ENCODE measurements at places on chromosomes 11 and 22. TPM values are rescaled to one million over a fixed set of nuclear protein-coding genes. Genes with fewer than 3 reads are reported as not detected.

DNA sequence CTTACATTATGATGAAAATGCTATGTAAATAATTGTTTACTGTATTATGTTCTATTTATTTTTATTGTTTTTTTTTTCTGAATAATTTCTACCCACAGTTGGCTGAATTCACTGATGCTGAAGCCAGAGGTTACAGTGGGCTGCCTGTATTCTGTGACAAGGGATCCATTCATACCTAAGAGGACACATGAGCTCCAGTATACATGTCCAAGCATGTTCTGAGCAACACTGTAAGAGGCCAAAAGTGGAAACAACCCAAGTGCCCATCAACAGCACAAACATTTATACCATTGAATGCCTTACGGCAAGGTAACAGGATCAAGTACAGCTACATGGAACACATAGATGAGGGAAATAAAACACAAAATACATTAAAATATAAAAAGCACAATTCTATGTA is 1.4 kb upstream of the SRSF8 start:
- no peak for DNase-seq

DNA sequence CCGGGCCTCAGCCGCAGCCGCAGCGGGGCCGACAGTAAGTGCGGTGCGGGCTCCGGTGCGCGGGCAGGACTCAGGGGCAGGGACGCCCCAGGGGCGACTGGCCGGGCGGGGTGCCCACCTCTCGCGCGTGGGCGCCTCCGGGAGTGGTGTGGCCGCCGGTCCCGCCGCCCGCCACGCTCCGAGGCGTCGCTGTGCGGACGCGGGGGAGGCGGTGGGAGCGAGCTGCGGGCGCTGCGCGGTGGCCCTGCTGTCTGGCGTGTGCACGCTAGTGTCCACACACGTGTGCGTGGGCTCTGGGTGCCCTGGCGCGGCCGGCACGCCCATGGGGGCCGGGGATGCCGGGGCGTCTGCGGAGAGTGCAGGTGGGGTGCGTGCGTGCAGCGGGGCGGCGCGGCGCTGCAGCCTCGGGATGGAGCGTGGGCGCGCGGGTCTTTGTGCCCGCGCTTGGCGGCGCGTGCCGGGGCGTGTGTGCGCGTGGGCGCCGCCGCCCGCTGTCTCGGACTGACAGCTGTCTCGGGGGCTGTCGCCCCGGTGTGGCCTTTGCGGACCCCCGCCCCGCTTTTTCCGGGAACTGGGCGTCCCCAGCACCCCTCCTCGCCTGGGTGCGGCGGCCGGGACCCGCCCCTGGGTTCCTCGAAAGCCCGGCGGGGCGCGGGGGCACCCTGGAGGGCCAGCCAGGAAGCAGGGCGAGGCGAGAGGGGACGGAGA is 804 bp downstream of the KCNK4 start:
- no peak for DNase-seq

- no peak for DNase-seq
Observed at GRCh38 chr11:126034039-126034932, 28.4 kb downstream of the CDON start.

DNA sequence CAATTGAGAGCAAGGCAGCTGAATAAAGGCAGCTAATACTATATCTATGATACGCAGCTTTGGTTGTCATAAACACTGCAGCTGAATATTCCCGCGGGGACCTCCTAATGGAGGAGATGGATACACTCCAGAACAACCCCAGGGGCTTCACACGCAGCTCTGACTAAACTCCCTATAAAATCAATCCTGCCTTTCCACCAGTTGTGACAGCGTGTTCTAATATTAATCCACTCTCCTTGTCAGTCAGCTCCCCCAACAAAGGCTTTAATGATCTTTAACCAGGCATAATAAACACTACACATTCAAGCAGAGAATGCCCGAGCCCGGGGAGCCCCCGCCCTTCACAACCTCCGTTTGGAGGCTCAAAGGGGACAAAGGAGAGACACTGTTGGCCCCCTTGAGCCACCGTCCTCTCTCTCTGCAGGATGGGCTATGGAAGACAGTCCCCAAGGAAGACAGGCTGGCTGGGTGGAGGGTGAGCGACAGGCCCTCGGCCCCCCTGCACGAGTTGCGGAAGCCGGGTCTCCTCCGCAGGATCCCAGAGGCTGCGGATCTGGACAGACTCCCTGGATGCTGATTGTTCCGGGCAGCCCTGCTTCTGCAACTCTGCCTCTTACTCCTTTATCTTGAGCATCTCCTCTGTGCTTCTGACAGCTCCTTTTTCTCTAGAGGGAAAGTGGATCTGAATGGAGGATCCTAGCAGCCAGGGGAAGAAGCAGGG is 565.2 kb downstream of the BUD13 start:
- DNase-seq, result no peak

DNA sequence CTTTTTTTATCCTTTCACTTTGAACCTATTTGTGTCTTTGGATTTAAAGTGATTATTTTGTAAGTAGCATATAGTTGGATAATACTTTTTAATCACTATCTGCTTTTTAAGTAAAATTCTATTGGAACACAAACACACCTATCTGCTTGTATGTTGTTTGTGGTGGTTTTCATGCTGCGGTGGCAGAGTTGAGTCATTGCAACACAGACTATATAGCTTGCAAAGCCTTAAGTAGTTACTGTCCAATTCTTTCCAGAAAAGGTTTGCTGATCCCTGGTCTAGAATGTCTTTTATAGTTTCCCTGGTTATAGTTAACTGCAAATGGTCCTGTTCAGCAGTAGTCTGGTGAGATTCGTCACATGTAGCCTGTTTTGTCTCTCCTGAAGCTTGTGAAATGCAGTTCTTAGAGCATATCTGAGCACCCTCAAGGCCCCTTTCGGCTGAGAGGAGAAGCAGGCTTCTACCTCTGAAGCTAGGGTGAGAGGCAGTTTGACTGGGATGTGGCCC is 21.5 kb downstream of the SHANK3 start:
- DNase-seq, result no peak

- DNase-seq, result no peak
Observed at GRCh38 chr11:109371444-109372176, 50.4 kb upstream of the C11orf87 start.

GRCh38 chr11:74391193-74391592 is 7.0 kb downstream of the PGM2L1 start:
- DNase-seq, result no peak

DNA sequence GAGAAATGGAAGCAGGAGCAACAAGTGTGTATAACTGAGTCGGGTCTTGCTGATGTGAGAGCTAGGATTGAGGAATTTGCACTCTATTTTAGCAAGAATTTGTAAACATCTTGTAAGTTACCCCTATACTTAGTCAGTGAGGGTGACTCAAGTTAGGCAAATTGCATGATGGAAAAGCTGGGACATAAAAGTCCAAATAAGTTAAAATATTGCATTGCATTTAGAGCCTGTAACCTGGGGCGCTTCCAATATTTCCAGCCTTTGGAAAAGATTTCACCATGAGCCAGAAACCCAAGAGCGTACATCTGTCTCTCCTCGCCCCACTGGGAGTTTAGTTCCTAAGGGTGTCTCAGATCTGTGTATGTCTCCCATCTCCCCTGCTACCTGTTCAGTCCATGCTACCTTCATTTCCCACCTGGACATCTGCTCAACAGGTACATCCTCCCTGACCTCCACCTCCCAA is 37.0 kb upstream of the ACCSL start:
- DNase-seq, result no peak

DNA sequence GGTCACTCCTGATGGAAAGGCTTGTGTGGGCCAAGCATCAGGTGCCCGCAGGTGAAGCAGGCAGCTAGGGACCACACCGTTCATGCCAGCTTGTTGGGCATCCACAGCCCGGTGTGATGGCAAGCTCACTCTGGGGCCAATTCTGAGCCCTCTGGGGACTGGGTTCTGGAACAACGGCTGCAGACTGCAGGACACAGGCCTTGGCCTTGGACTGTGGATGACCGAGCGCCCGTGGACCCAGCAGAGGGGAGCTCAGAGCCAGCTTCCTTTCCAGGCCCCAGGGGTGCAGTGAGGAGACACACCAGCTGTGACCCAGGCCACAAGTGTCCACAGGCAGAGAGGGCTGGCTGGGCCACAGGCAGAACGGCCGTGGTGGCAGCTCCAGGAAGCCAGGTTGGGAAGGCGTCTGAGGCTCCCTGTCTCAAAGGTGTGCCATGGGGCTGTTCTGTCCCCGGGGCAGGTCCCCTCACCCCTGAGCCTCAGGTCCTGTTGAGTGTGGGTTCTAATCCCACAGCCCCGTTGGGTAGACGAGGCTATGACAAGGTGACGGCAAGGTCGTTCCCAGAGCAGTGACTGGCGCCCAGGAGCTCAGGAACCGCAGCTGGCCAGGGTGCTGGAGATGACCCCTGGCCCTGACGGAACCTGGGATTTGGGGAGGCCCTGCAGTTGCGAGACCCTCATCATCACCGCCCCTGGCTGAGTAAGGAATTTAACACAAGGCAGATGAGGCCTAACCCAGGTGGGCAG is 1079.4 kb downstream of the BRD1 start:
- DNase-seq, result no peak

GRCh38 chr11:73386016-73386415 is 9.8 kb downstream of the RELT start:
- DNase-seq, result no peak

DNA sequence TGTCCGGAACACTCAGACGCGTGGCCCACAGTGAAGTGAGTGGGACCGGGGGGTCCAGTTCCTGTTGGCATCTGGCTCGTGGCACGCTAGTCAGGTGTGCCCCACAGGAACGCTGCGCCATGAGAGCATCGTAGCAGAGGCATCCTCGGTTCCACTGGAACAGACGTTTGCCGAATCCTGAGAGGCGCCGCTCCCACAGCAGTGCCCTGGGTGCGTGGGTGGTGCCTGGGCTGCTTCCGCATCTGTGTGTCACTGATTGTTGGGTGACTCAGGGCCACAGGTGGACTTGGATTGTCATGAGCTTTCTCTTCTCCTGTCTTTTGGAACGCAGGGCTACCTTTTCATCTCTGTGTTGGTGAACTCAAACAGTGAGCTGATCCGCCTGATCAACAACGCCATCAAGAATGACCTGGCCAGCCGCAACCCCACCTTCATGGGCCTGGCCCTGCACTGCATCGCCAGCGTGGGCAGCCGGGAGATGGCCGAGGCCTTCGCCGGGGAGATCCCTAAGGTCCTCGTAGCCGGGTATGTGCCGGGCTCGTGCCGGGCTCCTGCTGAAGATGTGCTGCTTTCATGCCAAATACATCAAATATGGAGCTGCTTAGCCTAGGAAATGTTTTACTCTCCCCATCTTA is 46.2 kb downstream of the AP2A2 start:
- DNase-seq, result no peak

DNA sequence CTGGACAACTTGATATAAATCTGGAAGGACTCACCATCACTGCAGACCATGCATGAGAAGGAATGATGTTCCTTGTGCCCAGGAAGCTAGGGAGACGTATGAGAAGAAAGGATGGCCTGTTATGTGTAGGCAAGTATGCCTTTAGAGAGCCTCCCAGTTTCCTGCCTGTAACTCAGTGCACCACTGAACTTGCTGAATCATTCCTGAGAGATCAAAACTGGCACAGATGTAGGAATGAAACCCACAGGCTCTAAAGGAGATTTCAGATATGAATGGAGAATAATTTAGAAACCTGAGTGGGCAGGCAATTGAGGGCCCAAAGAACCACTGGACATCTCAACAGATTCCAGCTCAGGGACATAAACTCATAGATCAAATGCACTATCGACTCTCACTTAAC is 38.4 kb upstream of the PRSS23 start:
- no peak for DNase-seq

- no peak for DNase-seq
Observed at GRCh38 chr11:29623144-29623722, 393.6 kb downstream of the KCNA4 start.

DNA sequence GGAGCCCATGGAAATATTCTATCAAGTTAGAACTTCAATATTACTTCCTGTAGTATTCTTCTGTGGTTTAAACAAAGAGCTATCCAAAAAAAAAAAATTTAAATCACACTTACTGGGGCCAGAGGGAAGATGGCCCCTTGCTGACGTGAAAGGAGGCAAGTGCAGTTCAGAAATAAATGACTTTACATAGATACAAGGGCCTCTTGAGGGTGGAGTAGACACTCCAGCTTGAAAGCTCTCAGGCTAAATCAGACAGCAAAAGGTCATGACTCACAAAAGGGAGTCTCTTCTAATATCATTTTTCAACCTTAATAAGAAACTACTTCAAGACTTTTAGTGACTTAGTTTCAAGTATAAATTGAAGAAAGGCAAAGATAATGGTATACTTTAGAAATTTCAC is 1160.3 kb downstream of the FAM181B start:
- DNase-seq, result no peak

GRCh38 chr11:20042811-20043341 is 117.4 kb downstream of the DBX1 start:
- DNase-seq, result no peak

DNA sequence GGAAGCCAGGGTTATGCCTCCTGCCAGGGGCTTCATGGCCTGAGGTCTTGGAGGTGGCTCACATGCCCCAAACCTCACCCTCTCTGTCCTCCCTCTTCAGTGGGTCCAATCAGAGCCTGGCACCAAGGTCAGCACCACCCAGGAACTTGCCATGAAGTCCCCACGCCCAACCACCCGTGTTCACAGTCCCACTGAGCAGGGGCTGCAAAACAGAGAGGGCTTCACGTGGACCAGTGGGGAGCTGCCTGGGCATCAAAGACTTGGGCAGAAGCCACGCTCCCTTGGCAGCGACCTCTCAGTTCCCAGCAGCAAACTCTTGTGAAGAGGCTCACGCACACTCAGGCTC is 425.8 kb upstream of the B3GAT1 start:
- no peak for DNase-seq

- DNase-seq, result no peak
Observed at GRCh38 chr11:102177126-102177525, 66.9 kb downstream of the YAP1 start.

- DNase-seq, result no peak
Observed at GRCh38 chr11:131254254-131254653, 116.2 kb upstream of the NTM start.

DNA sequence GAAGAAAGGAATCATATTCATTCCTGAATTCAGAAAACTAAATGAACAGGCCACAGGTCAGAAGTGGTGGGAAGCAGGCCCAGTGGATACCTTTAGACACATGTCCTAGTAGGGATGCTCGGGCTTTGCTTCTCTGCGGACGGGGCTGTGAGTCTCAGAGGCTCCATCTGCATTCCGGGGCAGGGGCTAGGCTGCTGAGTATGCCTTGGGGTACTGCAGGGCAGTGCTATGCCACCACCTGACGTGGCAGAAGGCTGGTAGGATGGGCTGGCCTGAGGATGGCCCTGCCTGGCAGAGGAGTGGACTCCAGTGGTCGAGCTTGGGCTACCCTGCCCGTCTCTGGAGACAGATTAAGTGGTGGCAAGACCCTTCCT is 9.6 kb downstream of the C22orf23 start:
- no peak for DNase-seq

The RBM7 gene
- total RNA-seq, result 37.9 TPM

The GP1BB gene
- total RNA-seq, result not detected

The HIC2 gene
- 4.7 TPM for total RNA-seq

The GAB4 gene
- total RNA-seq, result not detected

The OR5AN1 gene
- total RNA-seq, result not detected

The DGKZ gene
- 36.1 TPM for total RNA-seq
